ENCODE measurements at places on chromosomes 4 and X.

- no peak for DNase-seq
These were observed 16.8 kb downstream of the APOO start for GRCh38 chrX:23890933-23891332.

DNA sequence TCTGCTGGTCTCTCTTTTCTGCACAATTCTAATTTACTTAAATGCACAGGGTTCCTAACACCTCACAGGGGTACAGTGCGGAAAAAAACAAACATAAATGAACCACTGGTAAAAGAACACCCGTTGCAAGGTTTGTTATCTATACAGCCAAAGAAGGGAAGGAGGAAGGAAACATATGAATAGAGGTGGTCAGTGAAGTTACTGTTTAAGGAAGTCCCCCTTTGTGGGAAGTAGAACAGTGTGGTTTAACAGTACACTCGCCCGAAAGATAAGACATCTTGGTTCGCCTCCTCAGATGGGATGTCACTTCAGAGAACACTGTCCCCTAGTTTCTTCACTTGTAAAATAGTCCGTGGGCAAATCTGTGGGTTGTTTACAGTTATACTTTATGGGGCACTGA is 57.5 kb downstream of the TEC start:
- no peak for DNase-seq

DNA sequence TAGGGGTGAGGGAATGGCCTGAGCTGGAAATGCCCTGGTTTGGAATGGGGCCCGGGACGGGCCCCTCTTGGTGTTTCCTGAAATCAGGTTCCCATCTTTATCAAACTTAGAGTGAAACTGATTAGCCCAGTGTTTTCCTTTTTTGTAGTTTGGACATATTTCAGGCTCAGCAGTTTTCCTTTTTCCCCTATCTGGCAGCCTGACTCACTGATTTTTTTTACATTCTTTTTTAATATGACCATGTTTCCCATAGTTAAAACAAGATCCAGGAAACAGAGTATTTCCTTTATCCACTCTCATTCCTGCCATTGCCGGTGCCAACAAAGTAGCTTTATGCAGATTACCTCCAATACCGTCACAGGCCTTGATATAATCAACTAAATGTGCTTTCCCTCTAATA is 20.5 kb upstream of the C4orf17 start:
- DNase-seq = no peak

DNA sequence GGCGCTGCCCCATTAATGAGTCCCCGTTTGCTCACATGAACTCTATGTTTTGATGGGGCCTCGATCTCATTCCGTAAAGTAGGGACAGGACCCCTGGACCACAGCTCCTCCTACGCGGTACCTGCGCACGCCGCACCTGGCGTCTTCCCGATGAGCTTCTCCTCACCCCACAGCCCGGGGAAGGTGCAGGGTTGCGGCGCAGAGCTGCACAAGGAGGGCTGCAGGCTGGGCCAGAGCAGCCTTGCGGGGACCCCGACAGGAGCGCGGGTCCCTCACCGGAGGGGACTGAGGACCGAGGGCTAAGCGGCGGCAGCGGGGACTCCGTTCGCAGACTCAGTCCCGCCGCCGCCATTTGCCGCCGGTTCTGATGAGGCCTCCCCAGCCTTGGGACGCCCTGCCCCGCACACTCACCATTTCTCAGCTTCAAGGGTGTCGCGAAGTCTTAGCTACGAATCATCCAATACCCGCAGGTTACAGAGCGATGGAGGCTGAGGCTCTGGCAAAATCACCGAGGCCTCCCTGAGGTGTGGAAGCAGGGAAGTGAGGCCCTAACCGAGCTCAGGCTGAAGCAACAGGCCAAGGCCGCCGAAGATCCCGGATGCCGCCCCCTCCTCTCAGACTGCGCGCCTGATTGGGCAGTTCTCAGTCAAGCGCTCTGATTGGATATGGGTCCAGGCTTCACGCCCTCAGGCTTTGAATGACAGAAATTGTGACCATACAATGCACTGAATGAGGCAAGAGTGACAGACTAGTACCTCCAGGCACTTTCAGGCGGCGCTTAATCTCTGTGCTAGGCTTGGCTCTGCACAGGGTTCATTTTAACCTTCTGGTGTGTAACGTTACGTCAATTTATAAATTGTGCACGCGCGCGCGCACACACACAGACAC is 25.1 kb downstream of the ZNF721 start:
- DNase-seq = peak; percentile 100

GRCh38 chr4:2771264-2771663 is 15.1 kb upstream of the TNIP2 start:
- DNase-seq = no peak

- no peak for DNase-seq
These were observed 29.0 kb upstream of the TMEM154 start for GRCh38 chr4:152708796-152709195.

DNA sequence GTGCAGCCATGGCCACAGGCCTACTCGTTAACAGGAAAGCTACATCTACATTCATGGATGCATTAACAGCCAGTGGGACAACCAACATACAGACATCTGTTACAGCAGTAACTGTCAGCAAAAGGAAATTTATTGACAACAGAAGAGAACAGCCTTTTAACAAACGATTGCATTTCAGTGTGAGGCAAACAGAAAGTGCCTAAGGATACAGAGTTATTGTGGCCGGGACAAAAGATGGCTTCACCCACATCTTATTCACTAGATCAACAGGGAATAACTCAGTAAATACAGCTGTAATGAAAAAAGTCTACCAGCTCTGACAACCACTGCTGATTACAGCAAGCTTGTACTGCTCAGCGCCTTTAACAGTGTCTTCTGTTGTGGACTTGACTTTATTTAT is 61.5 kb upstream of the TBL1X start:
- no peak for DNase-seq

DNA sequence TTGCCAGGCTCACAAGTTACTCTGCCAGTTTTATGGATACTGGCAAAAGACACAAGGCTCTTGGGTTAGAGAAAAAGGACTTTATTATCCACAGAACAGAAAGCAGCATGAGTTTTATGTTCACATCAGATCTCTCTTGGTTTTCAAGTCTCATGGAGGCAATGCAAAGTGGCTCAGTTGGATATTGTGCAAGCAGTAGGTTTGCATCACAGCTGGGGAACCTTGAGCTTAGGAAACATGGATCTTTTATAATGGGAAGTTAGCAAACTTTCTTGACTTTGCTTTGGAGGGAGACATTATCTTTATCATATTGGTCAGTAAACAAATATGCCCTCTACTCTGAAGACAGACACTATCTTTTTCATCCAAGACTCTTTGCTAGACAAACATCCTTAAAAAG is 109.2 kb upstream of the GRPR start:
- DNase-seq = no peak

DNA sequence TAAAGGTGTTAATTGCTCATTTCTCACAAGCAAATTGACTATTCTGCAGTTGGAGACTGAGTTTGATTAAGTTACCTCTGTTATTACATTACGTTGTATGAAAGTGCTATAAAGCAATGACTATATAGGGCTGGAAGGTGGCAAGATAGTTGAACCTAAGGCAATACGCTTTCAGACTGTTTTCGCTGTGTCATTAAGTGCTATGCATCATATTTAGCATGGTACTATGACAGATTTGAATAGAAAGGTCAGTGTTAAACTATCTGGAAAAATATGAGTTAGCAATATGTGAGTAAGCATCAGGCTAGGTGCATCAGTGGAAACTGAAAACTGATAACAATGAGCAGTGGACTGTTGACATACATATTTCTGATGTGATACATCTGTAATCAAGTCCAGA is 206.0 kb upstream of the ARHGAP24 start:
- DNase-seq = no peak

DNA sequence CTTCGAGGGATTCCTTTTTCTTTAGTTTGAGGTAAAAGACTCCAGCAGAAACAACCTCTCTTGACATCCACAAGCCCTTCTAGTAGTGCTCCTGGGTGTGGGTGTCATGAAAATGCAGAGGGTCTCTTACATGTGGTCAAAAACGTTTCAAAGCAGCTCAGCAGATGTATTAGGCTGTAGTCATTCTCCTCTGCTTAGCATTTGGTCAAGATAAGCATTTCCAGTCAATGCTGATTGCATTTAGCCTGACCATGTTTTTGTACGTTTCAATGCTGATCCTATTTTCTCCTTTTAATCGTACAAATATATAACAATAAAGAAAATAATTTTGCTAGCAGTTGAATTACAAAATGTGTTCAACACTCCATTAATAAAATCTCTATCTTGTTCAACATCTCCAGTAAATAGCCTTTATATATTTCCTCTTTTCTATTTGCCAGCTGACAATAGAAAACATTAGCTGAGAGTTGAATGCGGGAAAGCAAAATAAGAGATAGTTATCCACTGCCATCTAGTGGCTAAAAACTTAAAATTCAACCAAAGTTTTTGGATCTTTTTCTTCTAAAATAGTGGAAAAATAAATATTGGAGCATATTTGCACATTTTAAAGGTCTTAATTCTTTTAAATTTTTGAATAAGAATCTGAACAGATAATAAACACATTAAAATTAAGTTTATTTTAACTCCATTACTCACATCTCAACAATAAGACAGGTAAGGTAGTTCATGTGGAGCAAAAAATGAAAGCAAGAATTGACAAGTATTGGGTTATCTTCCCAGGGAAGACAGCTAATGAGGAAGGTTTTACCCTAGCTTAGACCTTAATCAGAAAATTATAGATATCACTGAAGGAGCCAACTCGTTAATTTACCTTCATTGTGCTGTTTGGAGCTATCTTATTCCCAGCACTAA is 15.2 kb upstream of the PACRGL start:
- DNase-seq = peak; percentile 58

All from fibroblast of the aortic adventitia (primary cell).